ENCODE measurements at places on chromosomes 4 and X.

- DNase-seq: no peak
These were observed 37.4 kb downstream of the EDA2R start for GRCh38 chrX:66601522-66601921.

- DNase-seq: no peak
These were observed 286.7 kb upstream of the TENM3 start for GRCh38 chr4:181956512-181956911.

GRCh38 chr4:3207531-3208037, 41.4 kb upstream of the MSANTD1 start:
- DNase-seq: no peak

DNA sequence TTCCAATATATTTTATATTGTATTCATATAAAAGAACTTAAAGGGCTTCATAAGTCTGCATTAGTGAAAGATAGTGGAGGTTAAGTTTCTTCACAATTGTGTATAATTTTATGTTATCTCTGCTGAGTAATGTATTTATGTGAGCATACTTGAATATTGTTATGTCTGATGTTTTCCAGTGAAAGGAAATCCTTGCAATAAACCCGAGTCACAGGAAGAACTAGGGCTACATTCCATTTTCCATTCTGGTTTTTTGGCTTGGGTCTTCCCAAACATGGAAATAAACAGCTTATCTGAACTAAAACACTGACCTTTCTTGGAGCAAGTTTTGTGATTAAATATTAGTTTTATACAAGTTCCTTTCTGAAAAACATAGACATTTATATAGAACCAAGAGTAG, 231.3 kb upstream of the GPRIN3 start:
- DNase-seq: no peak

DNA sequence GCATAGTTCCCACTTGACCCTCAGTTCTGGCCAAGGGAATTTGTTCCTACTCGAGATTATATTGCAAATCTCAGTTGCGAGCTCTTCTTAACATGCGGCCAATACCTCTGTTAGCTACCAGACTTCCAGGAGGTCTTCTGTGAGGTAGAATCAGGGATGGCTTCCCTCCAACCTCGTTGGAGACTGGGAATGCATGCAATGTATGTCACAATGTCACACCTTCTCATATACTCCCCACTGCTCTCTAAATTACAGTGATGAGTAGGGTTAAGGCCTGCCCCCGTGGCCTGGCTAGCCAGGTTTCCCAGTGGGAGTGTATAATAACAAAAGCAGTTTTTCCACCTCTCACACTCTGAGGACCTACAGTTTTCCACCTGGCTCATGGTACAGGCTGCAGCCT, 1962.5 kb downstream of the ARAP2 start:
- DNase-seq: no peak

- no peak for DNase-seq
These were observed 144.8 kb upstream of the UNC5C start for GRCh38 chr4:95693594-95693993.

- no peak for DNase-seq
These were observed 151.8 kb downstream of the STOX2 start for GRCh38 chr4:184056877-184057276.

DNA sequence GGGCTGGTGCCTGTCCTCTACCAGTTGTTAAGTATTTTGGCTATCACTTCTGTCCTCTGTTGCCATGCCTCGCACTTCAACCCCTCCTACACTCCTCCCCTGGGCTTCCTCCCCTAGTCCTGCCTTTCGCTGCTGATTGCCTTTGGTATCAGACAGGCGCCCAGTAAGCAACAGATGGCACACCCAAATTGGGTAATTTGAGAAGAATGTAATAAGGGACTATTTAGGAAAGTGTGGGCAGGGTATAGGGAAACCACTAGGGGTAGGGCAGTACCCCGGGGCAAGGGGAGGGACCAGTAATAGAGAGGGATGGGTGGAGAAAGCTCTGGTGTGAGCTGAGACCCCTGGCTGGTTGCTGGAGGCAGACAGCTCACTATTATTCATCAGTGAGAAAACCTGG, 172.7 kb upstream of the USP9X start:
- no peak for DNase-seq

GRCh38 chr4:115664285-115664684, 550.9 kb upstream of the NDST4 start:
- no peak for DNase-seq

DNA sequence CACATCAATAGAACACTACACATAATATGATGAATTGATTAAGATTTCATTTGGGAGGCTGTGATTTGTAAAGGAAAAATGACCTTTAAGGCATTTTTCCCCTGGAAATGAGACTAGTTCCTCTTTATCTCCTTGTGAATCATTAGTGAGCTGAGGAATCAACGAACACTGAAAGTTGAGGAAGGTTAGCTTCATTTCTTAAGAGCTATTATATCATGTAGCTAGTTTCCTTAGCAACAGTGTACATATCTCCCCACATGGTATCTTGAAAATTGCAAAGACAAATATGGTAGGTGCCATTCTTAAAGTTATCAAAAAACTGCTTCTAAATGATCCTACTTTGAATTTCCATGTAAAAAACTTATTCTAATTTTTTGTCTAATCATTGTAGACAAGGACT, 127.5 kb upstream of the NRK start:
- DNase-seq: no peak

DNA sequence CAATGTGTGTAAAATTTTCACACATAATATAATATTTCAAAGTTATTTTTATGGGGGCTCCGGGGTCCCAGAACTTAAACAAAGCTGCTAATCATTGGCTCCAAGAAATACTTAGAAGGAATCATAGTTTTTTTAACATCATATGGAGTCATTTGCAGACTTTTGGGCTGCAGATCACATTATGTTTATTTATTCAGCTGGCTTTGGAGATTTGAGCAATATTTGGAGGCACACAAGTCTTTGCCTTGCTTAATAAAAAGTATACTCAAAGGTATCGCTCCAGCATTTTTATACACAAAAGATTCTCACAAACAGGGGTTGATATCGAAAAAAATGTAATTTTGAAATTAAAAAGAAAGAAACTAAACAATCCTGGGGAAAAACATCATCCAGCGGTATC, 382.5 kb upstream of the TENM3 start:
- DNase-seq: no peak

- no peak for DNase-seq
These were observed 73.4 kb downstream of the GPC3 start for GRCh38 chrX:133911825-133912495.

- no peak for DNase-seq
These were observed 80.9 kb downstream of the IL21 start for GRCh38 chr4:122539861-122540465.

DNA sequence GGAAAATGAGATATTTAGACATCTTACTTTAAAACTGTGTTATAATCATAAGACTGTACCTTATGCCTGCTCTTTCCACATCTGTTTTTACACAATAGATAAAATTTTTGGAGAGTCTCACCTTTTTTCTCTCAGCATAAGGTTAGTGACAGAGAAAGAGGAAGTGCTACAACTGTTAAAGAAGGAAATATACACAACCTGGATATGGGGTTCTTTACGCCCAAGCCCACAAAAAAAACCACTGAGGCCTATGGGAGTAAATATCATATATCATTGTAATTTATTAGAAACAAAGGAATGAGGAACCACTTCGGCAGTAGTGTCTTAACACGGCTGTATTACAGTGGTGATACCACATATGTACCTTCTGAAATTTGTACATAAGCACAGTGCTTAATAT, 265.9 kb upstream of the GK2 start:
- no peak for DNase-seq

DNA sequence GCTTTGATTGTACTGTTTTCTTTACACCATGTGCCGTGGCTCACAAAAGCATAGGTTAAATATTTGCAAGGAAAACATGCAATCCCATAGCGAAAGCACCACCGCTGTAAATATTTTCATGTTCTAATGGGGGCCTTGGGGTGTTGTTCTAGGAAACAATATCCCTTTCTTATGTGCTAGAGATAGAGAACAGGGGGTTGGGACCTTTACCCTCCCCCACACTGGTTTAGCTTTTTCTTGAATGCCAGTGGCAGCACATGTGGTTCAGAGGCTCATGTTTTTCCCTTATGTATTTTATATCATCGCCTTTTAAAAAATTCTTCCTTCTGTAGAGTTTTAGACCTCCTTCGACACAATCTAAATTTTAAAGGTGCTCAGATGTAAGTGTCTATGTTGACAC, 422.6 kb upstream of the TENM3 start:
- no peak for DNase-seq

GRCh38 chr4:30716681-30717207, 3.4 kb upstream of the PCDH7 start:
- no peak for DNase-seq

- DNase-seq: no peak
These were observed 23.3 kb downstream of the BRCC3 start for GRCh38 chrX:155094468-155095061.

DNA sequence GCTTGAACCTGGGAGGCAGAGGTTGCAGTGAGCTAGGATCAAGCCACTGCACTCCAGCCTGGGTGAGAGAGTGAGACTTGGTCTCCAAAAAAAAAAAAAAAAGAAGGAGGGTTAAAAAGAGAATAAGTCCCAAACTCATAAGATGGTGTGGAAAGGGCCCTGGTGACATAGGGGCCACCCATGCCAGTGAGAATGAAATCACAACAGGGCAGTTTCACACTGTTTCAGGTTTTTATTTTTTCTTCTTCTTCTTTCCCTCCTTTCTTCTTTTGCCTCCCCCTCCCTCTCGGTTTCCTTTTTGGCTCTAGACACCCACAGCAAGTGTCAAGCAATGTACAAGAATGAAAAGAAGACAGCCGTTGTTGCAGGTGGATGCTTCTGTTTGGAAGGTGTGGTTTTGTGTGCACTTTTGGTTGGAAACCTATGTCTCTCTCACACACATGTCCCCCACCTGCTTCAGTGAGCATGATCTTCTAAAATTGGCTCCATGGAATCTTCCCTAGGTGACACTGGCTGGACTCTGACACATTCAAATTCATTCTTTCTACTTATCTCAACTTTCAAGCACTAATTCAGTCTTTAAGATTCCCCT, 14.4 kb upstream of the TLR8 start:
- DNase-seq: no peak

GRCh38 chr4:88659055-88659889, 38.4 kb downstream of the NAP1L5 start:
- DNase-seq: no peak

DNA sequence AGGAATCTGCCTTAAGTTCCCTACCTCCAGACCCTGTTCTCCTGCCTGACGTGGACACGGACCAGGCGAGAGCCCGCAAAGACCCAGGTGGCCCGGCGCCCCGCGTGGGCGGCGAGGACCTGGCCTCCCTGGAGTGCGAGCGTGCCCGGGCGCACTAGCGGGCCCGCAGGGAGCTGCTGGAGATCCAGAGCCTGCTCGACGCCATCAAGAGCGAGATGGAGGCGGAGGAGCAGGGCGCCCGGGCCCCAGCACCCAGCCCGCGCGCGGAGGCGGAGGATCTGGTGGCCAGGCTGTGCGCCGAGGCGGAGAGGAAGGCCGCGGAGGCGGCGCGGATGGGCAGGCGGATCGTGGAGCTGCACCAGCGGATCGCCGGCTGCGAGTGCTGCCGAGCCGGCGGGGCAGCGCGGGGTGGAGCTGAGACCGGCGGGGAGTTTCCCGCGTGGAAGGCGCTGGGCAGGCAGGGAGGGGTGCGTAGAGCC, 18.2 kb downstream of the MRFAP1 start:
- no peak for DNase-seq

GRCh38 chr4:15963001-15963451, at the start of gene FGFBP2:
Gene FGFBP2 (minus strand): TSS chr4:15963175. CDS start chr4:15963129, 46 bp downstream.
- DNase-seq: no peak

DNA sequence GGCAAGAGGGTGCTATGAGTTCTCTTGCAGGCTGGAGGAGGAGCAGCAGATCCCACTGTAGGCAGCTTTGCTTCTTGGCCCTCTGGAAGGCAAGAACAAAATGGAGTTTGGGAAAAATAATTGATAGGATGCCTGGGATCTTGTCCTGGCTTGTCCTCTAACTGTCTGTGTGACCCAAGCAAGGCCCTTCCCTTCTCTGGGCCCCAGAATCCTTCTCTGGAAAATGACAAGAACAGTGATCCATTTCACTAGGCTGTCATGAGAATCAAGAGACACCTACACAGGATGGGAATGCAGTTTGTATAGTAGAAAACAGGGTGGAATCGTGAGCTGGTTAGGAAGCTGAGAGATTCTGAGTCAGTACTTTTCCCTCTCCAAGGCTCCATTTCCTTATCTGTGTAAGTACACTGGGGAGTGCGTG, 133.3 kb downstream of the PJA1 start:
- DNase-seq: no peak

- peak; percentile 1 for DNase-seq
These were observed 38.7 kb upstream of the SLC16A2 start for GRCh38 chrX:74382613-74383012.

DNA sequence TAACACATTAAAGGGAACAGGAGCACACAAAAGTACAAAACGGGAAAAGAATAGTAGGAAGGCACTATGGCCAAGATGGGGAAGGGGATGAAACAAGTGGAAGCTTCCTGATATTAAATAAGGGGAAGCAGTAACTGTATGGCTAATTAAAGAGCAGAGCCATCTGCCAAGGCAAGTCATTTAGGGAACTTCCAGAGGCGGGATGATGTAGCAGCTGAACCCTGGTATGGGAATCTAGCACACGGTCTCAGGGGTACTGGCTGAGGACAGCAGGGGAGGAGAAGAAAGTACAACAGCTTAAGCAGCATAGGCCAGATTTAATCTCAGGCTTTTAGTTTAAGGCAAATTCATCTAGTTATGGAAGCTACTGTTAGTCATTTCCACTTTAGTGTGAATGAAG, 59.1 kb downstream of the IGFBP7 start:
- DNase-seq: no peak

- no peak for DNase-seq
These were observed 30.0 kb upstream of the GALNT7 start for GRCh38 chr4:173138624-173139023.

DNA sequence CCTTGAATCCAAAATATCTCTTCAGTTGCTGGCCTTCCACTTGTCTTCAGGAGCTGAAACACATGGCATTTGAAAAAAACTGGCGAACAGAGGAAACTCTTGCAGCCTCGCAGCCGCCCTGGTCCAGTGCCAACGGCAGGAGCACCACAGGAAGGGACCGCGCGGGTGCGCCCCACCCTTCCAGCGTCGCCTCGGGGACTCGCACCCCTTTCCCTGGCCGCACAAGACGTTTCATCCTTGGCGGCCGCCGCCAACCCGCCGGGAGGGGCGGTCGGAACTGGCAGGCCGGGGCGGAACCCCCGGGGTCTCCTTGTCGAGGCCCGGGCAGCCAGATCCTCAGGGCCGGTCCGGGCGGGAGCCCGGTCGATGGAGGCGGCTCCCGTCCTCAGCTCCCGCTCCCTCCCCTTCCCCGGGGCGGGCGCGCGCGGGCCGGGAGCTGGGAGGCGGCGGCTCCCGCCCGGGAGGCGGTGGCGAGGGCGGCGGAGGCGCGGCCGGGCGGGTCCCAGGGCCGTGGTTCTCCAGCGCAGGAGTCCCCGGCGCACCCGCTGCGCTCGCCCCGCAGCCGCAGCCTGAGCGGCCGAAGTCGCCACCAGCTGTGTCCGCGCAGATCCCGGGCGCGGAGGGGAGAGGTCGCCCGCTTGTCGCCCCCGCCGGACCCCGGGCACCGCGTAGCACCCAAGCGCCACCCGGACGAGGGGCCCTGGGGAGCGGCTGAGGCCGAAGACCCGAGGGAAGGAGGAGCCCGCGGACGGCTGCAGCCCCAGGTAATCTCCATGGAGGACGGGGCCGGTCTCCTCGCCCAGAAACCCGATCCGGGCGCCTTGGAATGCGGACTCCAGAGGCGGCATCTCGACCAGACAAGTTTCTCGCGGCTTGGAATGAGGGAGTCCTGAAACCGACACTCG, 886 bp upstream of the NDST3 start:
- DNase-seq: no peak

All from esophagus squamous epithelium (tissue), 5 donors.